ENCODE measurements at places on chromosomes 11 and 22.

GRCh38 chr11:11075515-11076171 is 217.8 kb upstream of the ZBED5 start:
- no peak for DNase-seq

DNA sequence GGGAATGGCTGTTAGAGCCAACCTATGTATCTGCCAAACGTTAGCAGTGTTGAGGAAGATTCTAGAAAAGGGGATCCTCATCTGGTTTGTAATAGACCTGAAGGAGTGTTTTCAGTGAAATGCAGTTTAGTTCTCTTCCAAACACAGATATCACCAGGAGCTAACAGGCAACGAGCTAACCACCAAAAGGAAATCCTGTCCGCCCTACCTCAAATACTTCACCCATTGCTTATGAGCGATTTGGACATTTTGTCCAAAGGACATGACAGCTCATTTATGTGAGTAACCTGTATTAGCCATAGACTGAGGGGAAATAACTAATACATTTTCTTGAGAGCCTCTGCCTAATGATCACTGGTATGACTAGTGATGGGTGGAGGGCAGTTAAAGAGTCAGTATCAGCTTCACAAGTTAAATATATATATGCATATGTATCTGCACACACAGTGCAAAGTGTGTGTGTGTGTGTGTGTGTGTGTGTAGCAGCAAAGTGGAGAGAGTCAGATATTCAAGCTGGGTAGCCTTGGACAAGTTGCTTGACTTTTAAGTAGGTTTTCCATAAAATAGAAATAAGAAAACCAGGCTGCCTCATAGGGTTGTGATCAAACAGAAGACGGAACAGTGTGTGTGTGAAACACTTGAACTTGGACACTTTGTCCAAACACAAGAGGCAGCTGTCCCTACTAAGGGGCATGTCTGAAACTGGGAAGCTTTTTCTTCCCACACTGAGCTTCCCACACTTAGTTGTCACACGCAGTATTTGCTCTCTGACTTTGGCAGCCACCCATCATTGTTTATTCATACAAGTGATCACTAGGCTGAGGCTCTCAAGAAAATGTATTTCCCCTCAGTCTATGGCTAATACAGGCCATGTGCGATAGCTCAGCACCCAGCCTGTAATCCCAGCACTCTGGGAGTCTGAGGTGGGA is 940 bp upstream of the C11orf91 start:
- DNase-seq: no peak

- DNase-seq: no peak
Observed at GRCh38 chr22:32969502-32969901, 88.7 kb downstream of the SYN3 start.

- no peak for DNase-seq
Observed at GRCh38 chr11:75800728-75801361, 14.2 kb upstream of the UVRAG start.

DNA sequence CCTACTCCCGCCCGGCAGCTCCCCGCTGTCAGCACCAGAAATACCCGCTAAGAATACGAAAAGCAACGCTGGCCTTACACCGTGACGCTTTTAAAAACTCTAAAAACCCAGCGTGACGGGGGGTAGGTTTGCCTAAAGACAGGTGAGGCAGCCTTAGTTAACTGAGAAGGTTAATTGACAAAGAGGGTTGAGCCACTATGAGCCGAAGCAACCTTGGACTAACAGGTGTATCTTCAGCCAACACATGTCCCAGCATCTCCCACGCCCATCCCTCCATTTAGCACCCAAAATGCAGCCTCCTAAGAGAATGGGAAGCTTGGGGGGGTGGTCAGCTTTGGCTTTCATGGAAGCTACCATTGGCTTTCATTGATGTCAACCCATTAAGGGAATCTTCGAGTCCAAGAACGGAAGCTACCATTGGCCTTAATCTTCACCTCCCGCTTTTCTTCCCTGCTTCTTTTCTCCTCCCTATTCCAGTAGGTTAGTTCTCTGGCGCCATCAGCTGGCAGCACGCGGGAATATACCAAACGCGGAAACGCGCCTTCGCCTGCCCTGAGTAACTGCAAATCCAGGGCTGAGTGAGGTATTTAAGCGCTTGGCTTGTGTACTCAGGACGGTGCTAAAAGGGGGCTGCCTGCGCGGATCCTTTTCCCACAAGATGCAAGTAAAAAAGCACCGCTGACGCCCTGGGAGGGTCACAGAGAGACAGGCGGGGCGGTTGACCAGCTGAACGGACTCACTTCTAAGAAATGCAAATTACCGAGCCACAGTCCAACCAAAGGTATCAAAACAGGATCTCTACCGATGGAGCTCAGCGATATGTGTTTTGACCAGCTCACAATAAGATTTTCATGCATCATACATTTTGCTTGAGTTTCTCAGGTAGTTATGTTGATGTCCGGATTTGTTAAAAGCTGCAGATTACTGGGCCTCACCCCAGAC is 38.5 kb upstream of the GLYATL1 start:
- no peak for DNase-seq

DNA sequence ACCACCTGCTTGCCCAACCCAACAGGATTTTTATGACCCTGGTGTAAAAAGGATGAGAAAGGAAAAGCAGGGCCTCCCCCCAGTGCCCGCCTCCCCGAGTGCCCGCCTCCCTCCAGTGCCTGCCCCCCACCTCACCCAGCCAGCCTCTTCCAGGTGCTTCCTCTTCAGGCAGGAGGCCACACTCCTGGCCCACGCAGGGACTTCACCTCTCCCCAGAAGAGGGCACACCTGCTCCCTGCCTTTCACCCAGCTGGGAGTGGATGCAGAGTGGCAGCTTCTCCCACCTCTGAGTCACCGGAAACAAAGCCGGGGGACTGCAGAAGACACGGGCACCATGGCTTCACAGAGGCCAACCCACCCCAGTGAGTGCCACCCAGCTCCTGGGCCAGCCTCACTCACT is 16.1 kb downstream of the CPT1A start:
- DNase-seq: peak; percentile 52

DNA sequence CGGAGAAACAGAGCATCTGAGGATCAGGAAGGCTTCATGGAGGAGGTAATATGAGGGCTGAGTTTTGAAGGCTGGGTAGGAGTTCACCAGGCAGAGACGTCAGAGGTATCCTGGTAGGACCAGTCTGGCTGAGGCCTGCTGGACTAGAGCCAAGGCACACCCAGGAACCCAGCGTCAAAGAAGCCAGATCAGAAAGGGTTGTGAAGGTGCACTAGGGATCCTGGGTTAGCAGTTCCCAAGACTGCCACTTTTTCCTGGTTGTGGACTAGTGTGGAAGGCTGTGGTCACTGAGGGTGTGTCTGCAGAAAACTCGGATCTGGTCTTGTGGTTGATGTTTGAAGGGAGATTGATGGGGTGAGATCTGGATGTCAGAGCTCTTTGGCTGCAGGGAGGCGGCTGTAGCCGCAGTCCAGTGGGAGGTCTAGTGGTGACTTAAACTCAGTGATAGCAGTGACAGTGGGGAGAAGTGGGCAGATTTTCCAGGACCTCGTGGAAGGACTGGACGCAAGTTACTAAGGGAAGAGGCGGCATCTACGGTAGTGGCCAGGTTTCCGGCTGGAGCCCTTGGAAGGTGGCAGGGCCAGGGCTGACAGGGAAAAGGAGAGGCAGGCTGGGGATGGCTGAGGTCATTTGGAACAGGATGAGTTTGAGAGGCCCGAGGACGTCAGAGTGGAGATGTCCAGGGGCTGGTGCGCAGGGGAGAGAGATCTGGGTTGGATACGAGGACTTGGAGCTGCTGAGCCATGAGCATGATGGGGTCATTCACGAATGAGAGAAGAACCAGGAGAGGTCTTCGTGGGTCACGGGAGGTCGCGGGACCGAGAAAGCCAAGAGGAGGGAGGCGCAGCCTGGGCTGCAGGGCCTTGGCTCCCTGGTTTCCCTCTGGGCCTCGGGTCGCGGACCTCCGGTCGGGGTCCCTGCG is 10.9 kb downstream of the RELA start:
- no peak for DNase-seq

DNA sequence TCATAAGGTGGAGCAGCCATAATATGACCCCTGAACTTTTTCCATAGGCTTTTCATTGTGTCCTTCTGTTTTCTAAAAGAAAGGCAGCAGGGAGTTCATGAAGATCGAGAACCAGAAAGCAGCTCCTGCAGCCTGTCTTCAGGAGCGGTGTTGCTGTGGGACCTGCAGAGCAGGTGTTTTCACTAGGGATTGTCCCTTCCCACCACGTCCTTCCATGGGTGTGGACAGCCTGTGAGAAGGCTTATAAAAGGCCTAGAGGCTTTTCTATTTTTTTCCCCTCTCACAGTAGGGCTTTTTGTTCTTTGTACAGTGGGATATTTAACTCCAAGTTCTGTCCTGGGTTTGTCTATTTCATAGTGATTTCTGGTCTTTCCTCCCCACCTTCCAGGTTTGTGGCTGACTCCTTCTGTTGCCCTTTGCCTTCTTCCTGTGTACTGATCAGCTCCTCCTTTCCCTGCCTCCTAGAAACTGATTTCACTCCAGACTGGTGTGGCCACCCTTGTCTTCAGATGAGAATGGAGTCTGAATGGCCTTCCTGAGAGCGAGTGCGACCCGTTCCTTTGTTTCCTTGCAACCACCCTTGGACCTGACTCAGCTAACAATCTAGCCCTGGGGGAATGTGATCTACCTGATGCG is 10.1 kb downstream of the MRPL16 start:
- DNase-seq: no peak

DNA sequence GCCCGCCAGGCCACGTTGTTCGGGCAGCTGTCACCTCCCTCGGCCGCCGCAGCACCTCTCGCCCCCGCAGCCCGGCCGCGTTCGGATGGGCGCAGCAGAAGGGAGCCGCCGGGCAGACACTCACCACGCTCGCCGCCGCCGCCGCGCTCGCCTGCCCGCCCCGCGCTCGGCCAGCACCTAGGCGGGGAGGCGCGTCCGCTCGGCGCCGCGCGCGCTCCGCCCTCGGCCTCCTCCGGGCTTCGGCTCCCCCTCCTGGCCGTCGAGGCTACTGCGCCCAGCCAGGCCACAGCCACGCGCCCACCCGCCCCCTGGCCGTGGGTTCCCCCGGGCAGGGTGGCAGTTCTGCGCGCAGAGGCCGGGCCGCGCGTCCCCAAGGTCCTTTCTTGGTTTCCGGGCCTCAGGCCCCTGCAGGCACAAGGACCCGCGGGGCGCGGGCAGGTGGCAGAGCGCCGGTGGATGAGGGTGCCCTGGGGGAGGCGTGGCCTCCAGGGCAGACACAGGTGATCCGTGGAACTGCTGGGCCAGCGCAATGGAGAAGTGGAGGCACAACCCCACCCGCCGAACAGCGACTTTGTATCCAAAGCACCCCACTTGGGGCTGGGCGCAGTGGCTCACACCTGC is at the start of gene SLC25A22:
Gene SLC25A22 (minus strand): TSS at position 189 of the 621 bp plus-strand sequence. CDS start 3,275 bp downstream, outside the sequence.
- DNase-seq: peak; percentile 65

DNA sequence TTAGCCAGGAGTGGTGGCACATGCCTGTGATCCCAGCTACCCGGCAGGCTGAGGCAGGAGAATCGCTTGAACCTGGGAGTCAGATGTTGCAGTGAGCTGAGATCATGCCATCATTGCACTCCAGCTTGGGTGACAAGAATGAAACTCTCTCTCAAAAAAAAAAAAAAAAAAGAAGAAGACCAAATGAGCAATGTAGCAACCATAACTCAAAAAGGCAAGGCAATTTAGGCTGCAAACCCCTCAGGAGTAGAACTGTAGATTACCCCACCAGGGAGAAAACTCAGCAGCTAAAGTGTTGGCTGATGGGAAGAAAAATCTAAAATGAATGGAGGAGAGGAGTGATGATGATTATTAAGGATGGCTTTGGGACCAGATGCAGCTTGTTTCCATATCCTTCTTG is 256.7 kb upstream of the UBASH3B start:
- no peak for DNase-seq

DNA sequence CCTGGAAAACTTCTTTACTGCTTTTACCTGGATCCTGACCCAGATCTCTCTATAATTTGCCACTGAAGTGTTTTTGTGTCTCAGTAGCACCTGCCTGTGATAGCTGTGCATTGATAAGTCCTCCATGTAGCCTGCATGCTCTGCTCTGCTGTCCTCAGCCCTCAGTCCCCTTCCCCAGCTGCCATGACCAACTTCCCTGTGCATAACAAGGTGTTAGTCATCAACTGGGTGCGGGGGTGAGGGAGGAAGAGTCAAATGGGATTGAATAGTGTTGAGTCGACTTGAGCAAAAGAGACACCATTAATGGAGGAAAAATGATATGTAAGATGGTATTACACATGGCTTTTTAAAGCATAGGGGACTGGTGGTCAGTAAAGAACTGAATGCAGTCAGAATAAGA is 92.2 kb upstream of the PLET1 start:
- no peak for DNase-seq

- no peak for DNase-seq
Observed at GRCh38 chr11:10441652-10442503, 13.2 kb upstream of the AMPD3 start.

- no peak for DNase-seq
Observed at GRCh38 chr22:33659448-33659847, 260.8 kb downstream of the LARGE1 start.

- no peak for DNase-seq
Observed at GRCh38 chr11:64774144-64774543, 4.2 kb downstream of the SF1 start.

DNA sequence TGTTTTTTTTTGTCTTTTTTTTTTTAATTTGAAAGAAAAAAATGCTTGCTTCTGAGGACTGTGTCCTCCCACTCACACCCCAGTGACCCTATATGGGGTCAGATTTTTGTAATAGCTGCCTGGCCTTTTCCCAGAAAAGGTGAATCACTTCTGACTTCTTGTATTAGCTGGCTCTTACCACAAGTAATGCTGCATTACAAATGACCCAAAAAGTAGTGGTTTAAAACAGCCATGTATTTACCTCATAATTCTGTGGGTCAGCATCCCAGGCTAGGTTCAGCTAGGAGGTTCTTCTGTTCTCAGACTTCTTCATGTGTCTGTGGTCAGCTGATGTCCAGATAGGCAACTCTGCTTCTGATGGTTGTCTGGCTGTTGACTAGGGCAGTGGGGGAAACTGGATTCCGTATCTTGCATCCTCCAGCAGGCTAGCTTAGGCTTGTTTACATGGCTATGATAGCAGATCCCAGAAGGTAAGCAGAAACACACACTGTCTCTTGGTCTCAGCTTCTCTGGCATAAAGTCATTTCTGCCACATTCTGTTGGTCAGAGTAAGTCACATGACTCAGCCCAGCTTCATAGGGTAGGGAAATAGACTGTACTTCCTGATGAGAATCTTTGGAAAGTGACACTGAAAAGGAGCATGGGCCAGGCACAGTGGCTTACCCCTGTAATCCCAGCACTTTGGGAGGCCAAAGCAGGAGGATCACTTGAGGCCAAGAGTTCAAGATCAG is 19.5 kb downstream of the LHFPL7 start:
- DNase-seq: no peak

DNA sequence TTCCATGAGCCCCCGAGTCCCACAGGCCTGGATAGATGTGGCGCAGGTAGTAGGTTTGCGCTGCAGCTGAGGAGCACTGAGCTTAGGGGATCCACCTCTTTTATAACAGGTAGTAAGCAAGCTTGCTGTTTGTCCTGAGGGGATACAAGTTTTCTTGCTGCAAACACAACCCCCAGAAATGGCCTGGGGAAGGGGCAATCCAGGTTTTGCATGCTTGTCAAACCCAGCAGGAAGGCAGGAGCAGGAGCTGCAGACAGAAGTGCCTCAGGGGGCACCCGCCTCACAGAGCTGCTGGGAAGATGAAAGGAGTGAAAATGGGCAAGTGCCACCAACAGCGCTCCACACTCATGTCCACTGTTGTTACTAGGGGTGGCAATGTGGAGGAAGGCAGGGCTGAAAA is 18.5 kb downstream of the APOL5 start:
- DNase-seq: no peak

GRCh38 chr22:20401376-20402014 is 7.5 kb downstream of the ZNF74 start:
- DNase-seq: no peak

Data from CD4-positive, alpha-beta T cell treated with Interleukin-4 for 4 hours (primary cell).